ENCODE measurements at places on chromosomes 4 and X. TPM values are rescaled to one million over a fixed set of nuclear protein-coding genes. Genes with fewer than 3 reads are reported as not detected.

DNA sequence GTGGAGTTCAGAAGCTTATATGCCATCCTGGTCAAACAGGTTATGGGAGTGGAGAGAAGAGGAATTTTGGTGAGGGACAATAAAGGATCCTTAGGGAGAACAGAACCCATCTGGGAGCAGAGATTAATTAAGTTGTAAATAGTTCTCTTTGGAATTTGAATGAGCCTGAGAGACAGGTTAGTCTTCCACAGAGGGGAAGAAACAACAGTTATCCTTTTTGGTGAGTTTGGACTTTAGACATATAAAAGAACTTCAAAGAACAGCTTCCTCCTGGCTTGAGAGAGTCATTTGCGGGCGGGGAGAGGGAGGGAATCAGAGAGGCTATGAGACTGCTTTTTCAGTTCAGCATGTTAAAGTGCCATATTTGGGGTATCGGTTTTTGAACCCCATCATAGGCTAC lies 793.3 kb upstream of the MAGEB2 start:
- no peak for DNase-seq

- no peak for DNase-seq
Measured at GRCh38 chr4:93775551-93775950, 53.0 kb upstream of the ATOH1 start.

- no peak for DNase-seq
Measured at GRCh38 chr4:151674804-151675391, 85.9 kb downstream of the GATB start.

GRCh38 chr4:158182736-158183135 lies 9.9 kb upstream of the GASK1B start:
- DNase-seq: no peak

DNA sequence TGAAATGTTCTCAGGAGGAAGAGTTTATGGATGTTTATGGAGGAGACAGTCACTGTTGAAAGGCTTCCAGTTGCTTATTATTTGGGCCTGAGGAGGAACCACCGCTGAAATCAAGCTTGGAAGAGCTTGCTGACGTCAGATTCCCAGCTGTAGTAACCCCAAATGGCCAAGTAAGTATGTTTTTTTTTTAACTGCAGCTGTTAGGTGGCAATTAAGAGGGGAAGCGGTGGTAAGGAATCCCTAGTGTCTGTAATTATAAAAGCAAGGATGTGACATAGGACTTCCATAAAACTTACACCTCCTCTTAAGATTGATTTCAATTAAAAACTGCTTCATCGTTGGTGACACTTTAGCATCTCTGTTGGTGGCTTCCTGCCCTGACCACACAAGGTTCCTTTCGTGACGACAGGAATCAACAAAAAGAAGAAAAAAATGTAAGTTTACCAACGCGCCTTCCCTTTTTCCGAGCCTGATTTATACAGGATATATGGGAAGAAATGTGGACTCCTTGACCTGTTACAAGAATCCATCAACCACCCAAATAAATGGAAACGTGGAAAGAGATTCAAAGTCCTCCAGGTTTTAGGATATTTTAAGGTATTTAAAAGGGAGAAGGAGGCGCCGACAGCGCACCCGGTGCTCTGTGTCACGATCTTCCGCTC lies 884 bp downstream of the RELL1 start:
- DNase-seq: peak; percentile 43

DNA sequence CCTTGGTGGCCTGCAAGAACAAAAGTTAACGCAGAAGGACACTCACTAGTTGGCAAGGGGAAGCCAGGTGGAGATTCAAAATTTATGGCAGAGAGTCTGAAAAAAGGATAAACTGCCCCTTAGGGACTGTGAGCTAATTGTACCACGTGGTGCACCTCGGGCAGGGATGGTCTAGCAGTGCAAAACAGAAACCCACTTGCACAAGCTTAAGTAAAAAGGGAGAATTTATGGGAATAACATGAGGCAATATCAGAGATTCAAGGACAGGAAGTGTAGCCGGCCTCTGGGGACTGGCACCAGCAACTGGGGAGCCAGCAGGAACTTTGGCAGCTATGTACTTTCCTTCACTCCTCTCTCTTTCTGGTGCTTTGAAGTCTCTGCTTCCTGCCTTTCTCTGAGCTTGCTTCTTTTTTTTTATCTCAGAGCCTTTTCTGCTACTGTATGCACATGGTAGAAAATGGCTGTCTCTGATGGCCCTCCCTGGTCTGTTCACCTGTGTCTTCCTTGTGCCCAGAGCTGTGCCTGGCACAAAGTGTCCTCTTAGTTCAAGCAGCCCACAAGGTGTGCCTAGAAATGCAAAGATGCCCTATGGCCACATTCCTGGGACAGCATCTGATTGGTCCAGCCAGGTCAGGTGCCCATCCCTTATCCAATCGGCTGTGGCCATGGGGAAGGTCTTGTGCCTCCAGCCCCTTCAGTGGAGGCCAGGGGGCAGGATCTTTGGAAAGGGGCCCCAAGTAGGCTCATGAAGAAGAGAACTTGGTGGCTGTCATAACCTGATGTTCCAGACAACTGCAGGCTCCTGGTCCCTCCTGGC lies 114.8 kb upstream of the ATP6AP2 start:
- DNase-seq: no peak

DNA sequence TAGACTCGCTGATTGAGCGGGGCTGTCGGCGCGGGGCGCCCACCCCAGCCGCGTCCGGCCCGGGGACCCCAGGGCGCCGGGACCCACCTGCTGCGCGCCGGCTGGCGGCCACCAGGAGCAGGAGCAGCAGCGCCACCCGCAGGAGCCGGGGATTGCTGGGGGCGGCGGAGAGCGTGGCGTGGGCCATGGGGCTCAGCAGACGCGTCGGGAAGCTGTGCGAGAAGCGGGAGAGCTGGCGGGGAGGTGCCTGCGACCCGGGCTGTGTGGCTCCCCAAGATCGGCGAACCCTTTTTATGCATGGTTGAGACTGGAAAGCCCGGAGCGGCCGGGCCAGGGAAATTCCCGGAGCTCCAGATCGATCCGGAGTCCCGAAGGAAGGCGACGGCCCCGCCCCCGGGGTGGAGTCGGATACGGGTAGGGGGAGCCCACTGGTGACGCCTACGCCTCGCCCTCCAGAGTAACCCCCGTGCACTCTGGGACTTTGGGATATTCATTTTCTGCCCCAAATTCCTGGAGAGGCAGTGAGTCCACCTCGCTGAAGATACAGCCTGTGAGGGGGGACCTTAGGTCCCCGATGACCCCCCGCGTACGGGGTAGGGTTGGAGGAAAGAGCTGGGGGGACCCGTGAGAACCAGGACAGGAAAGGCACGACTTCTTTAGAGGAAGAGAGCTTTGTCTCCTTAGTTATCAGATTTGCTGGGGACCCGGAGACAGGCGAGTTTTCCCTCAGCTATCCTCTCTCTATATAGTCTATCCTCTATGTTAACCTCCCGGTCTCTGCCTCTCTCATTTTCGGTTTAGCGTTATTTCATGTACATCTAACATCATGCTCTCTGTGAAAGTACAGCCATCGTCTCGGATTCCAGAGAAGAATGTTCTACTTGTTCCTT lies at the start of gene CXCL3:
Gene CXCL3 (minus strand): TSS at position 265 of the 890 bp plus-strand sequence. CDS start 78 bp downstream, at position 187.
- peak; percentile 40 for DNase-seq

DNA sequence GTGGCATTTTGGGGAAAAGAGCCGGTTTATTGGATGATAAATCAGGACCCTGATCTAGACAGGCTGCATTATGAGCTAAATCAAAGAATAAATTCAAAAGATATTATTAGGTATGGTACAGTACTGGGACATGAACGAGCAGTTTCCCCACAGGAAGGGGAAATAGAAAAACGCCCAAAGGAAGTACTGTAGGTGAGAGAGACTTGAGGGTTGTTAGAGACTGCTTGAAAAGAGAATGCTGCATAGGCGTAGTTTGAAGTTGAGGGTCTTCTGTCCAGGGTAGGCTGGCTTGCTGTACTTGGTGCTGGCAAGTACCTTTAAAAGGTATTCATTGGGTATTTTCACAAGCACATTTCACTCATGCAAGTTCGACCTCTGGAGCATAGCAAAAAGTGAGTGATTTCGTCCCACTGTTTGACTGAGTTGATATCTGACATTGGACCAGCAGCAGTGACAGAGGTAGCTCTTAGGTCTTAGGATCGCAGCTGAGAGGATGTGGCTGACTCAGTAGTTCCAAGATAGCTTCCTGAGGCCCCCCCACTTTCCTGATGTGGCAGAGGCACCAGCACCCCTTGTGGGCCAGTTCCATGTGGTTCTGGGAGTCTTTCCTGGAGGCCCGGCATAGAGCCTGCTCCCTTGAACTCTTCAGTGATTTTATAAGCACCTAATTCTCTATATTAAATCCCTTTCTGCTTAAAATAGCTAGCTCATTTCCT lies 64.3 kb downstream of the TMEM131L start:
- no peak for DNase-seq

DNA sequence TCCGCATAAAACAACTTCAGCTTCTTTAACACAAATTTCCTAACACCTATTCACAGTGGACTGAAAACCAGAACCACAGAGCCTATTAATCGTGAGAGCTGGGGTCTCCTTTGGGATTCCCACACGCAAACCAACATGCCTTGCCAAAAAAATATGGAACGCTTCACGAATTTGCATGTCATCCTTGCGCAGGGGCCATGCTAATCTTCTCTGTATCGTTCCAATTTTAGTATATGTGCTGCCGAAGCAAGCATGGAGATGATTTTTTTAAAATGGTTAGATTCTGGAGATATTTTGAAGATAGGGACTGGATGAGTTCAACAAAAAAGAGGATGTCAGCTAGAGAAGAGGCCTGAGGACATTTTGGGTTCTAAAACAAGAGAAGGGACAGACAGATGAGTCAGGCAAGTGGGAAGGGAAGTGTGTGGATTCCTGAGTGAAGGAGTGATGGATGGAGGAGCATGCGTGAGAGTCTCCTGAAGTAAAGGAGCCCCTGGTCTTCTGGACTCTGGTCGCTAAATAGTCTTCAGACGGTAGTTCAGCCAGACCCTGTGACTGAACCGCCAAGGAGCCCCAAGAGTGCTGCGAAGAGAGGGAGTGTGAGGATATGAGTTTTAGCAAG lies 9.5 kb upstream of the GATA1 start:
- DNase-seq: no peak

DNA sequence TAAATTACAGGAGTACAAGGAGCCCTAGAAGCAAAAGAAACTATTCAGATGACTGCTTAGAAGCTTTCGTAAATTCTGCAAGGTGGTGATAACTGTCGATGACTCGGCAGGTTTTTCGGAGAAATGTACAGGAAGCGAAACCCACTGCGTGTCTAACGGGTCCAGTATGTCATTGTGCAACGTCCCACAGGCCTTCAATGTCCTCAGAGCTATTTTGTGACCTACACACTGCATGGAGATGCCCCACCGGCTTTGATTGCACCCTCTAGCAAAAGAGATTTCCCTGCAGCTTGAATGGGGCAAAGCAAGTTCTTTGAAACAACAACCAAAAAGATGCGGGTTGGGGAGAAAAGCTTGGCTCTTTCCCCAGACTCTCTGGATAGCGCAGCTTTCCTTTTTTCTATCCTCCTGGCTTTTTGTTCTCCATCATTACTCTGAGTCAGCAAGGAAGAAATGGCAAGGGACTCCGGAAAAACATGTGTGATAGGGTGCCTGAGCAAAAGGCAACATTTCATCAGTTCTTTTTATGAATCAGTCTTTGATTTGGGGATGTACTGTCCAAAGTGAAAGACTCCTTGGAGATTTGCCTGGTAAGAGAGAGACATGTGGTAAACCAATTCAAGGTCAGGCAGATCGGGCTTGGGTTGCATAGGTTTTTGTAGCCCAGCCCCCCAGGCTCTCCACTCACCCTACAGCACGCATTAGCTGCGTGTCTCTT lies 112.0 kb upstream of the TBL1X start:
- no peak for DNase-seq

- no peak for DNase-seq
Measured at GRCh38 chr4:186627226-186627865, 72.0 kb upstream of the MTNR1A start.

- no peak for DNase-seq
Measured at GRCh38 chrX:23637187-23637586, 30.1 kb upstream of the PRDX4 start.

- DNase-seq: no peak
Measured at GRCh38 chrX:2432298-2432863, 68.4 kb downstream of the DHRSX start.

DNA sequence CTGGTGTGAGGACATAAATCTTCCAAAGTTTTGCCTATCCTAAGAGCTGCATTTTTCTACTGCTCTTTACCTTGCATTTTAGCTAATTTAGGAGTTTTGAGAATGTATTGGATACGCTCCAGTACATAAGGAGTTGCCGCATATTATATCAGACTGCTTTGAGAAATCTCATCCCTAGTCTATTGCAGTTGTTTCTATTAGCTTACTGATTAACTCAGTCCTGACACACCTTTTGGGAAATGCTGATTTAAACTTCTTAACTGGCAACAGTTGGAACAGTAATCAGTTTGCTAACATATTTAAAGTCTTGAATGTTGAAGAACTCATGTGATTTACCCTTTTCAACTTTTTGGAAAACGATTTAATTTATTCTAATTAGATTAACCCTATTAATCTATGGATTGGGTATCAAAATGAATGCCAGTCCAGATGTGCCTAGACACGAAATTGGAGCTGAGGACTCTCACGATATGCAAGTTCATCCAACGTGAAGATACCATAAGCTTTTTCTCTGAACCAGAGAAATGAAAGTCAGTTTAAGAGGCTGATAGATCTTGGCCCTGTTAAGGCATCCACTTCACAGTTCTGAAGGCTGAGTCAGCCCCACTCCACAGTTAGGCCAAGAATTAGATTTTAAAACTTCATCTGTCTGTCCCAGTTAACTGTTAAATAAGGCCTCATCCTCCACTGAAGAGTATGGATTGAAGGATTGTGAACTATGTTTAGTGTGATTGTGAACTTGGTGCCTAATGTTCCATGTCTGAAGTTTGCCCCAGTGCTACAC lies 90.0 kb downstream of the MAOA start:
- DNase-seq: no peak

DNA sequence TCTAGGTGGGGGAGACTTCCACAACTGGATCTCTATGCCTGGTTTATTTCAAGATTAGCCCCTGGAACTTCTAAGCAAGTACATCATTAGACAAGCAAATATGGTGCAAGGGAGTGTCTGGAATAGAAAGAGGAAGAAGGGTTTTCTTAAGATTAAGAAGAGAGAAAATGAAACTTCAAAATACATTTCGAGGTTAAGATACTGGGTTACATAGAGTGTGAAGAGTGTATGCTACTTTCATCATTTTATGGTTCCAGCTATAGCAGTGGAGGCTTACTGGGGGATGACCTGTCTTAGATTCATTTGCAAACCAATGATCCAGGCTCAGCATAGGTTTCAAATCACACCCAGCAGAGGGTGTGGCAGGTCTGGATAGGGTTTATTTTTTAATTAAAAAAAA lies 144.4 kb upstream of the GATB start:
- DNase-seq: no peak

- peak; percentile 31 for DNase-seq
Measured at GRCh38 chr4:80072228-80072743, 743 bp downstream of the ANTXR2 start.

GRCh38 chr4:67436742-67437141 lies 108.6 kb downstream of the CENPC start:
- DNase-seq: no peak

GRCh38 chr4:53752124-53752523 lies 160.8 kb upstream of the LNX1 start:
- DNase-seq: no peak

The SMC1A gene
- polyA plus RNA-seq: 113 TPM

The MAB21L2 gene
- not detected for polyA plus RNA-seq

The UGT2B15 gene
- 0.07 TPM for polyA plus RNA-seq

The ARAP2 gene
- 8.7 TPM for polyA plus RNA-seq

The GRIA2 gene
- polyA plus RNA-seq: 2.4 TPM

The SSX2B gene
- polyA plus RNA-seq: not detected

The OPN1MW2 gene
- polyA plus RNA-seq: not detected

The DCUN1D4 gene
- 79.1 TPM for polyA plus RNA-seq

The RXFP1 gene
- 0.37 TPM for polyA plus RNA-seq

The FRMD7 gene
- 1.3 TPM for polyA plus RNA-seq

The CDKL5 gene
- polyA plus RNA-seq: 14.8 TPM

The TKTL2 gene
- not detected for polyA plus RNA-seq

The ADGRG4 gene
- polyA plus RNA-seq: not detected
